NCI-H774 (cell line): ENCODE measurements at places on chromosomes 1 and 21.

GRCh38 chr1:97745912-97746311 lies 174.9 kb downstream of the DPYD start:
- no peak for DNase-seq

- peak; percentile 73 for DNase-seq
Measured at GRCh38 chr1:169550294-169550693, 36.0 kb downstream of the F5 start.

- DNase-seq: no peak
Measured at GRCh38 chr1:220696226-220696862, 6.2 kb downstream of the C1orf115 start.

DNA sequence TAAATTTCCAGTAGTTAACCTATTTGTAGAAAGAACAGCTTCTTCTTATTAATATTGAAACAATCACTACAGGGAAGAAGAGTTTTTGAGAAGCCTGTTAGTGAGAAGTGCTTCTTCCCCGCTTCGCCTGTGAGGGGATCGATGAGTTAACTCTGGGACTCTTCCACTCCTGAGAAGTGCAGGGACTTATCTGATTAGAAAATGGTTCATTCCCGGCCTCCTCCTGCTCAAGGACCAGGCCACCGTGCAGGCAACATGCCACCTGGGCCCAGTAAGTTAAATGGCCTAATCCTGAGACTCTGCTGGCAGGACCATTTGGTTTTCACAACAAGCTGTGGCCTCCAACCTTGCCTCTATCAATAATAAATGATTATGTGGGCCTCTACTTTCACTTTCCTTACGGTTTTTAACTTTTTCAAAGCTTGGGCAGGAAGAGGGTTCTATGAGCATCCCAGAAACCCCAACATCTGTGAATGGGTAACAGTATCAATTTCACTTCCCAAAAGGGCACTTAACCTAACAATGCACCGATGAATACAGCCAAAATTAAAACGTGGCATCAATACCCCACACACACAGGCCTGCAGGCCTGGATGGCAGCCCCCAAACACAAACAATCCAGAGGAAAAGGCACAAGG lies 33.1 kb downstream of the SIPA1L2 start:
- DNase-seq: no peak

GRCh38 chr1:20212685-20213331 lies 26.5 kb upstream of the PLA2G2C start:
- DNase-seq: peak; percentile 28

GRCh38 chr1:153832293-153832692 lies 57.1 kb downstream of the SLC27A3 start:
- no peak for DNase-seq

DNA sequence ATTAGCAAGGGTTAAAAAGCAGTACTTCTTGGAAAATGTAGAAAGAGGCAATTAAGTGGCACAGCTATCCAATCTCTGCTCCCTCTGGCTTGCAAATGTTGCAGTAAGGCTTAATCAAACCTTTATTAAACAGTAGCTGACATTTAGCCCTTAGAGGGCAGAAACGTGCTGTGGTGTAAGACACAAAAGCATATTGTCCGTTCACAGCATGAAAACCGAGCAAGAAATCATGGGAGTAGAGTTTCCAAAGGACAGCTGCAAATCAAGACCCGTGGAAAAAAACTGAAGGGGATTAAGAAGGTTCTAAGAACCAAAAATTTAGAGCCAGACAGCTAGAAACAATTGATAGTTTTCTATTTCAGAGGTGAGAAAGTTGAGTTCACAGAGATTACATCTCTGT lies 13.1 kb downstream of the ZP4 start:
- DNase-seq: no peak

- DNase-seq: no peak
Measured at GRCh38 chr21:28762357-28762735, 230.3 kb downstream of the LTN1 start.

DNA sequence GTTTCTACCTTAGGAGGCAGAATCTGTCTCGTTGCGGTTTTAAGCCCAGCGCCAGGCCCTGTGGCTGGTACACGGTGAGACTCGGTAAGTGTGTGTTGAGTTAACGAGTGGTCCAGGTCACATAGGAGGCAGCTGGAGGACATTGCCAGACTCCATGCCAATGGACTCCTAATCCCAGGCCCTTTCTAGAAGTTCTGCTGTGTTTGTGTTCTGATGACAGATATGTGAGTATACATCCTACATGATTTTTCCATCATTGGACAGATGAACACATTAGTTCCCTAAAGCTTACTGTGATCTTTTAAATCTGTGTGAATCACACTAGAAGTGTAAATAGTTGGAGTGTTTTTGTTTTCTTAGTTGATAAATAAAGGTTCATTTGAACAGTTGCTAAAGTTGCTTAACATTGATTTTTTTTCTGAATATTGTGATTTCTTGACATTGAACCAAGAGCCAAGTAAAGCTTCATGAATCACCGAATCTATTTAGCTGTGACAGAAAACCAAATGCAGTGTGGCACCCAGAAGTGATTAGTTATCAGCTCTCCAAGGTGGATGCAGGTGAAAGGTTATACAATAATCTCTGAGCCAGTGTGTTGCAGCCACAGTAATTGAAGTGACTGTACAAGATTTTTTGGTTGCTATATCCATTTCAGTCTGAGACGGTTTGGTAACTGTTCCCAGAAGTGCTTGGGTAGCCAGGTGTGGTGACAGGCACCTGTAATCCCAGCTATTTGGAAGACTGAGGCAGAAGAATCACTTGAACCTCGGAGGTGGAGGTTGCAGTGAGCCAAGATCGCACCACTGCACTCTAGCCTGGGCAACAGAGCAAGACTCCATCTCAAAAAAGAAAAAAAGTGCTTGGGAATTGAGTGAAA lies 46.3 kb downstream of the DOP1B start:
- DNase-seq: no peak

- no peak for DNase-seq
Measured at GRCh38 chr1:193281894-193282293, 95.5 kb upstream of the B3GALT2 start.

DNA sequence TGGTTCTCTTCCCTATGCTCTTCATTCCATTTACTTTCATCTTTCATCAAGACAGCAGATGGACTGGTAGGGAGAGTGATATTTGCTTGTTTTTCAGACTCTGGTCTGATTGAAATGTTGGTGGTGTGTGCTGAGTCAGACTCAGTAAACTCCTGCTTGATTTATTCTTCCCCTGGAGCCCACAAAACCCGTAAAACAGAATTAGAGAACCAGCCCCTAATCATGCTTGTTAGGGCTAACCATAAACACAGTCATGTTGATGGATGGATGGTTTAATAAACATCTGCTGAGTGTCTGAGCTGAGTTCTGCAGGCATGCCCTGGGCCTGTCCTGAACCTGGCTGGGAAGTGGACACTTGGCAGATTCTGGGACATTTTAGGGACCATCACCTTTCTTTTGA lies 24.8 kb downstream of the NOS1AP start:
- DNase-seq: no peak

DNA sequence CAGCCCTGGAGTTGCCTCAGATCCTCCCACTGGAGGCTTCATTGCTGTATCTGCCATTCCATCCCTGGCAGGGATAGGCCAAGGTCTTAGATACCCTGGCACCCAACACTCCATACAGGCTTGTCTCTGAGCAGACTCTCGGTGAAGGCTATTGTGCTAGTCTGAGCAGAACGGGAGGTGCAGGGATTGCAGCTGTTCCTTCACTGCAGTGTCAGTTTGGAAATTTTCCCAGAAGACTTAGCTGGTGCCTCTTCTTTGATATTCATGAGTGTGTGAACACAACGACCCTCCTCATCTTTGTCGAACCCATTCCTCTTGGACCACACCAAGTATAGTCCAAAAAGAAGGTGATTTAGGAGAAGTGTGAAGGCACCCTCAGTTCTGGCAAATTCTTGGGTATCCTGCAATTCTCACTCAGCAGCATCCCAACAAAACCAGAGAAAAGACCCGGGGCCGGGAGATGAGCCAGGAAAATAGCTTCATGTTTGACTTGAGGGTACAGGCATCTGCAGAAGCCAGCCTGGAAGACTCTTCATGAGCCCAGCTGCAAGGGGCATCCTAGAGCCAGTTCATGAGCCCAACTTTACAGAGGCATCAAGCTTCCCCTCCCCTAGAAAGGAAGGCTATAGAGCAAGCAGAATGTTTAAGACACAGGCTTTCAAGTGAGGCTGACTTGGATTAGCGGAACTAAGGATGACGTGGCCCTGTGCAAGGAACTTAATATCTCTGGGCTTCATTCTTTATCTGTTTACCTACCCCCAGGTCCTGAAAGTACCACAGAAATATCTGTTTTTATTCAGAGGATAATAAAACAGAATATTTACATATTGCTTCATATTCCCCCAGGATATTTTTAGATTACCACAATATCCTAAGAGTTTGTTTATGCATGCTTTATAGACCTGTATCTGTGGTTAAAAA lies 38.8 kb upstream of the HAO2 start:
- no peak for DNase-seq

DNA sequence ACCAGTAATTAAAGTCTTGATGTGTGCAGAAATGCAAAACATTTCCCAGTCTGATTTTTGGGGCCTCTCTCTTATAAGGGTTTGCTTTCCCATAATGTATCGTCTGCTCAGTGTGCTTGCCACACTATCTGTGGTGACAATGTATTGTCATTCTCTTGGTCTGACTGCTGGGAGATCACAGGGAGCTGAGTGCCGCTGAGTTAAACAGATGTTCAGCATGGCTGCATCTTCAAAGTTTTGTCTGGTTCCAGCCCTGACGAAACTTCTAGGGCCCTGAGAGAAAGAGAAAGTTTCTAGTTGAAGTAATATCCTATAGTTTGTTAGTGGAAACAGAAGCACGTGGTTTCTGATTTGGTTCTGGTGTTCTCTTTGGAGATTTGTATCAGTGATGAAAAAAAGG lies 42.6 kb downstream of the DNM3 start:
- DNase-seq: no peak

GRCh38 chr1:200628223-200628881 lies 7.8 kb upstream of the KIF14 start:
- DNase-seq: no peak

DNA sequence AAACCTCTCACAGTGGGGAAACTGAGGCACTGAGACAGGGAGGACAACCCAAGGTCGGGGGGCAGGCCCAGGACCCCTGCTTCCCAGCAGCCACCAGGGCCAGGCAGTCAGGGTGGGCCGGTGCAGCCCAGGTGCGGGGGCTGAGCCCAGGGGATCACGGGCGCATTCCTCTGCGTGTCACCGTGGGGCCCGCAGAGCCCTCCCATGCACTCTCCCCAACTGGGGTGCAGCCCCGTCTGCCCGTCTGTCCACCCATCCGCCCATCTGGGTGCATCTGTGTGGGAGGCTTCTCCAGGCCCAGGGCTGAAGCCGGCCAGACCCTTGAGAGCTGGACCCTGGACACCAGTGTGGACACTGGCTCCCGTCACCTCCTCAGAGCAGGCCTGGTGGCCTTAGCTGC lies 2.9 kb upstream of the PLCH2 start:
- DNase-seq: no peak

DNA sequence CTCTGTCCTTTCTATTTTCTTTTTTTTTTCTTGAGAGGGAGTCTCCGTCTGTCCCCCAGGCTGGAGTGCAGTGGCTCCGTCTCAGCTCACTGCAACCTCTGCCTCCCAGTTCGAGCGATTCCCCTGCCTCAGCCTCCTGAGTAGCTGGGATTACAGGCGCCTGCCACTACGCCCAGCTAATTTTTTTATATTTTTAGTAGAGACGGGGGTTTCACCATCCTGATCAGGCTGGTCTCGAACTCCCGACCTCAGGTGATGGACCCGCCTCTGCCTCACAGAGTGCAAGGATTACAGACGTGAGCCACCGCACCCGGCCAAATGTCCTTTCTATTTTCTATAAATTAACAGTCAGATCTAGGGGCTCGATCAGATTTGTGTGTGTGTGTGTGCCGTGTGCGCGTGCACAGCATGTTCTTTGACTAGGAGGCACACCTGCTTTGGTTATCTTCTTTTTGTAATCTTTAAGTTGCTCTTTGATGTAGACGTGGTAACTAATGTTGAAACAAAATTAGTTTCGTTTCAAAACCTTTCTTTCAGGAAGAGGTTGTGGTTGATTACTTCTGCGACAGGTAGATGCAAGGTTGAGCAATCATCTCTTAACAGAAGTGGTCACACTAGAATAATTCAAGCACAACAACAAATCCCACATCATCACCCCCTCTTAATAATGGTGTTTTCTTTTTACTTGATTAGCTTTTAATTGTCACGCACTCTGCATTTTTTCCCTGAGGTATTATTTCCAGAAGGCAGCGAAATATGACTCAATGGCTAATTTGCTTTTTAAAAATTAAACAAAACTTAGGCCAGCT lies 779 bp upstream of the DEGS1 start:
- peak; percentile 64 for DNase-seq
